ENCODE measurements at places on chromosomes 6 and 20.

- DNase-seq: no peak
These were observed 37.7 kb upstream of the PXDC1 start for GRCh38 chr6:3789018-3789895.

- no peak for DNase-seq
These were observed 705.2 kb upstream of the NRSN1 start for GRCh38 chr6:23420659-23421350.

- no peak for DNase-seq
These were observed 105.6 kb downstream of the ZDHHC14 start for GRCh38 chr6:157486572-157486971.

DNA sequence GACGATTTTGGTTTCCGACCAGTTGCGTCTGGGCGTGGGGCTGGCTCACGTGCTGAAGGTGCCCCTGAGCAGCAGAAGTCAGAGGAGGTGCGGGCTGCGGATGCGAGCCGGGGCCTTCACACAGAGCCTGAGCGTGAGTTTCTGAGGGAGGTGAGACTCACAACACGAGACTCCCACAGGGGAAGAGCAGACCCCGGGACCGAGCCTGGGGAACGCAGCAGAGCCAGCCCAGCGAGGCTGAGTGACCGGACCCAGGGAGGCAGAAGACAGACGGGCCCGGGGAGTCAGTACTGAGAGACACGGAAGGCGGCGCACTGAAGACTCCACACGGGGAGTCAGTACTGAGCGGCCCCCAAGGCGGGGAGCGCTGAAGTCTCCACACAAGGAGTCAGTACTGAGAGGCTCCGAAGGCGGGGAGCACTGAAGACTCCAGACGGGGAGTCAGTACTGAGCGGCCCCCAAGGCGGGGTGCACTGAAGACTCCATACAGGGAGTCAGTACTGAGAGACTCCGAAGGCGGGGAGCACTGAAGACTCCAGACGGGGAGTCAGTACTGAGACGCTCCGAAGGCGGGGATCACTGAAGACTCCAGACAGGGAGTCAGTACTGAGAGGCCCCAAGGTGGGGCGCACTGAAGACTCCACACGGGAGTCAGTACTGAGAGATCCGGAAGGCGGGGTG, 77.8 kb downstream of the DLL1 start:
- DNase-seq: no peak

GRCh38 chr6:28402197-28402596, 2.6 kb upstream of the ZSCAN12 start:
- no peak for DNase-seq

DNA sequence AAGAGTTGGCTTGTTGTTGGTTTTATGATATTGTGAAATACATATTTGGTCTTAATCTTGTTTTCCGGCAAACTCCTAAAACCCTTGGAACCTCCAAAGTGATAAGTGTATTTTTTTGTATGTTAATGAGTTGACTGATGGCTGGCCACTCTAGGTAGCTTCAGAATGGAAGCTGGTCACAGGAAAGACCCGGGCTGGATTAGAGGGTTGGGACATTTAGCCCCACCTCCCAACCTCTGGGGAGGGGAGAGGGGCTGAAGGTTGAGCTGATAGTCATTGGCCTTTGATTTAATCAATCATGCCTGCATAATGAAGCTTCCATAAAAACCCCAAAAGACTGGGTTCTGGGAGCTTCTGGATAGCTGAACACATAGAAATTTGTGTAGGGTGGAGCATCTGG, 42.7 kb downstream of the SASH1 start:
- no peak for DNase-seq

- DNase-seq: no peak
These were observed 275 bp upstream of the MAVS start for GRCh38 chr20:3846378-3846739.

DNA sequence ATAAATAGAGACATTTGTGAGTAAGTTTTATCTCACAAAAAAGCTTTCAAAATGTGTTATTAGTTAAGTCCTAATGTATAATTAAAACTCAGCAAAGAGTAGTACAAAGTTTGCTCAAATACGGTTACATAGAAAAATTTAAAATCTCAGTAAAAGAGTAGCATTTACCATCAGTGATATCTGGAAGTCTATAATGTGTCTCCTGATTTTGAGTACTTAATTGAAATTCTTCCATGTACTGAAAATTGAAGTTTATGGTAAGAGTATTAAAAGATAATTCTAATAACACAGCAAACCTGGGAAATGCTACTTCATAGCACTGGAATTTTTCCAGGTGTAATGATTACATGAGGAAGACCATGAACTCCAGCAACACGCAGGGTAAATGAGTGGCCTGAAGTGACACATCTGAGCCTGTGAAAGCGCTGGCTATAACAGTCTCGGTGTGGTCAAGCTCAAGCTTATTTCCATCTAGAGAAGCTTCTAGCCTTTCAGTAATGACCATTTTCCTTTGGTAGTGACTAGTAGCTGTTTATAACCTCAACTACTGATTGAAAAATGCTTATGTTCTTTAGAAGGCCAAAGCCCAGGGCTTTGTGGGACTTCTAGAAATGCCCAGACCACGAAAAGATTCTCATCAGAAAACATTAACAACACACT, 203.2 kb downstream of the ISM1 start:
- no peak for DNase-seq

GRCh38 chr20:37994512-37994911, 38.7 kb downstream of the TTI1 start:
- no peak for DNase-seq

Data from fibroblast of skin of back (primary cell).